NAMALWA (cell line): ENCODE measurements at places on chromosomes 1 and 21.

GRCh38 chr1:62299426-62300200 lies 19.6 kb downstream of the KANK4 start:
- DNase-seq = no peak

DNA sequence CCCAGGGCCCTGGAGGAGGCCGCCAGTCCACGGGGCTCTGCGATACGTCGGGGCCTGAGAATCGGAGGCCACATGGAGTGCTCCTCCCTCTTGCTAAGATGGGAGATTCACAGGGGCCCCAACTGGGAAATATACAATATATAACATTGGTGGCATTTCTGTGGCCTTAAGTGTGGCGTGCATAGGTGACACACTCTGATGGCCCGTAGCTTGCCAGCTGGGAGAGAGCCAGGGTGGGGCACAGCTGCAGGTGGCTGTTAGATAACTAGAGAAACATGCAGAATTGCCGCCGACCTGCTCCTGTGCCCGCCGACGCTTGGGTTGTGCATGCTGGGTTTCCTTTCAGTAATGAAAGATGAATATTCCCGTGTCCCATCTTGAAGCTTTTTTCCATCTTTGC lies 30.1 kb downstream of the UMODL1 start:
- DNase-seq = no peak

DNA sequence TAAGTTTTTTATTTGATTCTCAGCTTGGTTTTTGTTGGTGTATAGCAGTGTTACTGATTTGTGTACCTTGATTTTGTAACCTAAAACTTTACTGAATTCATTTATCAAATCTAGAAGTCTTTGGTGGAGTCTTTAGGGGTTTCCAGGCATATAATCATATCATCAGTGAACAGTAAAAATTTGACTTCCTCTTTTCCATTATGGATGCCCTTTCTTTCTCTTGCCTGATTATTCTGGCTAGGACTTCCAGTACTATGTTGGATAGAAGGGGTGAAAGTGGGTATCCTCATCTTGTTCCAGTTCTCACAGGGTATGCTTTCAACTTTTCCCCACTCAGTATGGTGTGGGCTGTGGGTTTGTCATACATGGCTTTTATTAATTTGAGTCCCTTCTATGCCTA lies 23.6 kb upstream of the MAB21L3 start:
- DNase-seq = no peak

GRCh38 chr1:230068952-230069684 lies 2.1 kb downstream of the GALNT2 start:
- DNase-seq = peak; percentile 63

DNA sequence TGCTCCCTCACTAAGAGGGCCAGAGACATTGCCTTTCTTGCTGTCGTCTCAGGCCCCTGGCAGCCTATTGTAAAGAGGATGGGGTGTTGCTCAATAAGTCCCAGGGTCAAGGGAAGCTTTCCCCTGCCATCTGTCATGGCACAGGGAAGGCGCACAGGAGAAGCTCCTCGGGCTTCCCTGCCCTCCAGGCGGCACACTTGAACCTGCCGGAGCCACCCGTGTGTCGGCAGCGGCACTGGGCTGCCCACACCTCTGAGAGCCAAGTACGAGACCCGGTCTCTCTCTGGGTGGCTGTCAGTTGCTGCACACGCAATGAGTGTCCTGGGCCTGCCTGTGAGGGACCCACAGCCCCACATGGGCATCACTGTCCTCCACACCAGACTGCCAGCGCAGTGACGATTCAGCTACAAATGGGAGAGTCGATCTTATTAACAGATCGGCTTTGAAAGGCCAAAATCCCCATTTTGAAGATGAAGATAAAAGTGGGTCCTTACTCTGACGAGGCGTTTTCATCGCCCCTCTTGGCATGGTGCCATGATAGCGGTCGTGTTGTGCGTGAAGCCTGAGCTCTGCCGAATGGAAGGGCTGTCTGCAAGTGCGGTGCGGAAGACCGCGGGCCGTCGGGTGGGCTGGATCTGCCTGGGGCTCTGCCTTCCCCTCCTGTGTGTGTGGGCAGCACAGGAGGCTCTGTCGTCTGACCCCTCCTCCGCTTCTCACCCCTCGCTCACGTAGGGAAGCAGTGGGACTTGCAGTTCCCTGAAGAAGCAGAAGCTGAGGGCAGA lies 29.2 kb upstream of the PDXK start:
- no peak for DNase-seq

DNA sequence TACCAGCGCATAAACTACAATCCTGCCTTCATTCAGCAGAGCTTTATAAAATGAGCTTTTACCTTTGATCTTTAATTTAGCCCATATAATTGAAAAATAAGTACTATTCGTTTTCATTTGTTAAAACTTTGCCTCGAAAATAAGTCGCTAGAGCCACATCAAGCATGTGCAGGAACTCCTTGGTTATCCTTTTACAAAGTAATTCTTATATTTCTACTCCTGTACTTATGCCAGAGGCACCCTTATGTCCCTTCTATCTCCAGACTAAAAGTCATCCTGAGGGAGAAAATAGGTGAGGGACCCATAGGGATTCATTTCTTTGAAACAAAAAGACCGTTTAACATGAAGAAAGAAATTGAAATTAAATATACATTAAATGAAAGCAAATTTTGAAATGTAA lies 278.2 kb upstream of the C1orf105 start:
- no peak for DNase-seq

- no peak for DNase-seq
Observed at GRCh38 chr1:172269644-172270043, 150.8 kb upstream of the C1orf105 start.

GRCh38 chr1:54323921-54324250 lies 82.3 kb downstream of the SSBP3 start:
- DNase-seq = no peak

DNA sequence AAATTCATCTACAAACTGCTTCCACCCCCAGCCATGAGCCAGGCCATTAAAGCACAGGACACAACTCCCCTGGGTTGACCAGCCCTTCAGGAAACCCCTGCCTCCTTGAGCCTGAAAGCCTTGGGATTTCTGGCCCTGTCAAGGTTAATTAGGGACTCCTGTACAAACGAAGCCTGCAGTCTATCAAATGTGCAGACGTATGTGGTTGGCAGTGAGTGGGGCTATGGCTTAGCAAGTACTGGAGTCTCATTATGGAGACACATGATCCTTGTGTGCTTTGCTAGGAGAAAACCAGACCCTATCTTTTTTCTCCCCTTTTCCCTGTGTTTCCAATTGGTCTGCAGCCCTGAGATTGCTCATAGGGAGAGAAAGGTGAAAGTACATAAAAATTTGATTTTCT lies 588.3 kb upstream of the USP24 start:
- no peak for DNase-seq

GRCh38 chr1:66599346-66599745 lies 65.4 kb downstream of the SGIP1 start:
- DNase-seq = no peak

DNA sequence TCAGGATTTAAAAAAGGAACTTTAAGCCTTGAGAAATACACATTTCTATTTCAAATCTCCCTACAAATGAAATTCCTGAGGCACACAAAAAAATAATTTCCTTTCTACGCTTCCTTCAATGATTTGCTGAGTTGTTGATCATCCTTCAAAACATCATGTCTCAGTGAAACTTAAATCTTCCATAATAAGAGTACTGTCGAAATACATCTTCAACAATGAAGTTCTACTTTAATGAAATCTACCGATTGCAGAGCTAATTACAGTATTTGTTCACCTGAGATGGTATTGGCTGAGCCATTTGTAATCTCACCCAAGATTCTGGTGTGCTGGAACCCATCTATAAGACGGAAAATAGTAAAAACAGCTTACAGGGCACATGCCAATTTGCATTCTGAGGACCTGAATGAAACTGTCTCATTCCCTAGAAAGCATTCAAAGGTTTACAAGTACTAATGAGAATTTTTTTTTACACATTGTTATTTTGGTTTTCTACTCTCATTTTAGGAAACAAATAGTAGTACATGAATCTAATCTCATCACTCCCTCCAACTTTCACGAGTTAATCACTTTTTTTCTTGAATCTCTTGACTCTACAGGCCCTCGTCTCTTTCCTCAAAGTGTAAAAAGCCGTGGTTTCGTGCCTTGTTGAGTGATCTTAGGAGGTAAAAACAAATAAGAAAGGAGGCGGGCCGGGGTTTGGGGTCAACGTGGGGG lies 1.1 kb downstream of the CHML start:
- DNase-seq = peak; percentile 59

DNA sequence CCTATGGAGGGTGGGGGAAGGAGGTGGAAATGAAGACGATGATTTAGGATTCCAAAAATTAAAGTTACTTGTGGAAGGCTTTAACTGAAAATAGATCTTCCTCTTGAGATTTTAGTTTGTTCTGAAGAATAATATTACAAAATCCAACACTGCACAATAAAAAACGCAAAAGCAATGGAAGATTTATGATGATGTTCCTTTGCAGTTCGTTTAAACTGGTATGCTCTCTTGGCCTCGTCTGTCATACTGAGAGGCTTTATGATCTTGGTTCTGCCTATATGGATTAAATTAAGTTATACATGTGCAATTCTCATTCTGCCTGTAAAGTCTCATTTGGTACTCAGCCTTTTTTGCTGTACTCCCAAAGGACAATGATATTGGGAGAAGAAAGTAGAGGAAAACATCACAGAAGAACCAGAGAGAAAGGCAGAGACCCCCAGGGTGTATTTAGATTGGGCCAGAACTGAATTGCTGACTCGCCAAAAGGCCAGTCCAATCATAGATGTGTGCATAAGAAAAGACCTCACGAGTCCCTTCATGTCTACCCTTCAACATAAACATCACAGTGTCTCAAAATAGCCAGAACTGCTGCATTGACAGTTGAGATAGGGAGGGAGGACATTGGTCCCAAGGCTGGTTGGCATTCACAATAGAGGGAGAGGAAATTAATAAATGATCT lies 188.6 kb downstream of the GREM2 start:
- no peak for DNase-seq

GRCh38 chr1:51168936-51169335 lies 66.9 kb downstream of the C1orf185 start:
- DNase-seq = no peak
